ENCODE measurements at places on chromosomes 5 and 9.
A peak's percentile ranks its signal among the peaks of the same experiment; 100 is the strongest.

DNA sequence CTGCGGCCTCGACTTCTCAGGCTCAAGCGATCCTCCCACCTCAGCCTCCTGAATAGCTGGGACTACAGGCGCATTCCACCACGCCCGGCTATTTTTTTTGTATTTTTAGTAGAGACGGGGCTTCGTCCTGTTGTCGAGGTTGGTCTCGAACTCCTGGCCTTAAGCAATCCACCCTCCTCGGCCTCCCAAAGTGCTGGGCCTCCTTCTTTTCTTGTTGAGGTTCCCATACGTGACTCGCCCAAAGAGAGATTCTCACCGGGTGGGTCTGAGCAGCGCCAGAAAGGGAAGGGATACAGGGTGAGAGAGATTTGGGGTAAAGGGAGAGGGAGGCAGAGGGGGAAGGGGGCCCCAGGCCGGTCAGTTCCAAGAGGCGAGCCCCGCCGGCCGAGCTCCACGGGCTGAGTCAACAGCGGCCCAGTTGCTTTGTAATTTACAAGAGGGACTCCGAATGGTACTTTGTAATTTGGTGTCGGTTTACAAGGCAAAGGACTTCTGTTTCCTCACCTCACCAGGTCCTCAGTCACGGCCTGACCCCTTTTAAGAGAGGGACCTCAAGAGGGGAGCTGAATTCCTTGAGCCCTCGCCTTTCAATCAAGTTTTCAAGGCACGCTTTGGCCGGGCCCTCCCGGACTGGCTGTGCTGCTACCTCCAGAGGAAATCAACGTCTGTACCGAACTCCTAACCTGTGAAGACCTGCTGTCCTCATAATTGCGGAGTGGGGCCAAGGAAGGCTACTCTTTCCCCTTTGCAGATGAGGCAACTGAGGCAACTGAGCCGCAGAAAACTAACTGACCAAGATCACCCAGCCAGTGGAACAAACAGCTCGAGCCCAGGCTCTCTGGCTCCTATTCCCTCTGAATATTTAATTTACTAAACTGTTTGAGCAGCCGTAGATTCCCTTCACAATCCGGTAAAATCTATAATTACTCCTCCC lies 3.3 kb upstream of the DMRT2 start:
- DNase-seq = no peak

DNA sequence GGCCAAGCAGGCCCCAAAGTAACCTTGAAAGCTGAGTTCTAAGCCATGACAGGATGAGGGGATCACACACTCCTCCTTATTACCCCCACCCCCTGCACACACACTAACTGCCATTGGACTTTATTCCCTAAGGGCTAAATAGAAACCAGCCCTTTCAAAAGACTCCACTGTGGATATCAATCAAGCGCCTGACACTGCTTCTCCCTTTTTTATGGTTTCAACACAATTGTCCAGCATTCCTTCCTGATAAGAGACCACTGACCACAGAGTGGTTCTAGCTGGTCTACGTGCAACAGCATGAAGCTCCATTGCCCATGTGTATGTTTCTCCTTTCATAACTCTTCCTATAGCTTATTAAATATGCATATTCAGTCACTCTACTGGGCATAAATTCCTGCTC lies 34.7 kb downstream of the PAEP start:
- no peak for DNase-seq

- DNase-seq = no peak
These were observed 398.6 kb downstream of the PSAT1 start for GRCh38 chr9:78695519-78695918.

GRCh38 chr5:116862632-116863455 lies 288.2 kb upstream of the SEMA6A start:
- no peak for DNase-seq

DNA sequence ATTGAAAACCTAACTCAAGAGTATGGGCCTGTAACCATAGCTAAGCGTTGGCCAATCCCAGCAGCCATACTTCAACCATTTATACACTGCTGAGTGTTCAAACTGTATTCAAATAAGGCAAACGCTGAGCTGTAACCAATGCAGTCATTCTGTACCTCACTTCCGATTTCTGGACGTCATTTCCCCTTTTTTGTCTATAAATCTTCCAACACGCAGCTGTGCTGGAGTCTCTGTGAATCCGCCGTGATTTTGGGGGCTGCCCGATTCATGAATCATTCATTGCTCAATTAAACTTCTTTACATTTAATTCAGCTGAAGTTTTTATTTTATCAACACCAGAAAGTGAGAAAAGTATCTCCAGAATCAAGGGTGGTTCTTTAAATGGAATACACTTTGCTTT lies 31.7 kb downstream of the MTX3 start:
- no peak for DNase-seq

DNA sequence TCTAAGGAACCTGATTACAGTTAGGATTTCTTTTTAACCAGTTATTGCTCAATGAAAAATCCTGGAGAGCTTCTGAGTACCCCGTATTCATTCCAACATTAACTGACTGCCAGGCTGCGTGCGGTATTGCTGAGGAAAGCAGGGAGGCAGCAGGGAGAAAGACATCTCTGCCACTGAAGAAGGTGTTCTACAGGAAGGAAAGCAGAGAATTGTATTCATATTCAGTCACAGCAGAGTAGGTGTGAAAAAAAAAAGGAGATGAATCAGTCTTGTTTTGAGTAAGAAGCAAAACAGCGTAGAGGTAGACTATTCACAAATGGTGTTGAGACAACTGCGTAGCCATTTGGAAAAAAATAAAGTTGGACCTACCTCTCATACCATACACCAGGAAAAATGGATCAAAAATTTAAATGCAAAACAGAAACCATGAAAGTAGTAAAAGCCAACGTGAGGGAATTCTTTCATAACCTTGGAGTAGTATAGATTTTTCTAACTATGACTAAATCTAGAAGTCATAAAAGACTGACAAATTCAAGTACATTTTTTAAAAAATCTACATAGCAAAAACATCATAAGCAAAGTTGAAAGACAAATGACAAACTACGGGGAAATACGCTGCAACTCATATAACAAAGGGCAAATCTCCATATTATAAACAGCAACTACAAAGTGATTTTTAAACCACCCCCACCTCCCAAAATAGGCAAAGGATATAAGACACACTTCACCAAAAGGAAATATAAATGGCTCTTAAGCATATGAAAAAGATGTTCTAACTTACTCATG lies 9.9 kb upstream of the NR4A3 start:
- DNase-seq = no peak

- no peak for DNase-seq
These were observed 4.2 kb upstream of the PHF2 start for GRCh38 chr9:93572221-93572620.

GRCh38 chr5:50655810-50656205 lies 10.6 kb upstream of the PARP8 start:
- DNase-seq = no peak

GRCh38 chr9:100602342-100602801 lies 24.5 kb downstream of the CAVIN4 start:
- no peak for DNase-seq

DNA sequence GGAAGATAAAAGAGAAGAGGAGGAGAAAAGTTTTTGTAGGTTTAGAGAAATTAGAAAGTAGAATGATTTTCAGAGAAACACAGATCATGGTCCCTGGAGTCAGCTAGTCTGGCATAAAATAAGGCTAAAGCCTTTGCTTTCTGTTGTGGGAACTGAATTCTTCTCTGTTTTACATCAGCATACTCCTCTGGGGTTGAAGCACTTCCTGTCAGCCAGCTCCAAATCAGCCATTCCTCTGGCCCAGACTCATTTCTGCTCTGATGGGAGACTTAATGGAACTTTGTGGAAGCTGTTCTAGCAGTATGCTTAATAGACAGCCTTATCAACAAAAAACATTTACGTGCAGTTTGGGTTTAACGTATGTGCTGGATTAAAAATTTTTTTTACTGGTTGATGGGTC lies 143.2 kb downstream of the HMHB1 start:
- DNase-seq = no peak

DNA sequence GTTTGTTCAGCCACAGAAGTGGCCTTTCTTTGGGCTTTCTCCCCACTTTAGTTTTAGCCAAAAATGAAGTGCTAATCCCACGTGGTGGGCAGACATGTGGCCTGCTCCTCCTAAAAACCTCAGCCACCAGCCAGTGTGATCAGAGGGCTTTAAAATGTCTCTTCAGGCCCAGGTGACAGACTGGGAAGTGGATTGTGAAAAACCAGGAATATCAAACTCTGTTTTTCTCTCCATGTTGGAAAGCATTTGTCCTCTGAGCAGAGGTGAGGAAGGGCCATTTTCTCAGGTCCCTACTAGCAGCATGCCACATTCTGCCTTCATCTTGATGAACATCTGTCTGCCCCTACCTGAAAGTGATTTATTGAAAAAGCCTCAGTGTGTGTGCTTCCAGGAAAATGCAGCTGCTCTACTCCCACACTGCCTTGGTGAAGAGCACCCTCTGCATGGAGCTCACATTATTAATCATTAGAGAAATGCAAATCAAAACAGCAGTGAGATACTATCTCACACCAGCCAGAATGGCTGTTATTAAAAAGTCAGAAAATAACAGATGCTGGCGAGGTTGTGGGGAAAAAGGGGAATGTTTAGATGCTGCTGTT lies 181.2 kb upstream of the DMAC1 start:
- DNase-seq = no peak

GRCh38 chr9:134698587-134699342 lies 57.2 kb downstream of the COL5A1 start:
- peak; percentile 47 for DNase-seq

DNA sequence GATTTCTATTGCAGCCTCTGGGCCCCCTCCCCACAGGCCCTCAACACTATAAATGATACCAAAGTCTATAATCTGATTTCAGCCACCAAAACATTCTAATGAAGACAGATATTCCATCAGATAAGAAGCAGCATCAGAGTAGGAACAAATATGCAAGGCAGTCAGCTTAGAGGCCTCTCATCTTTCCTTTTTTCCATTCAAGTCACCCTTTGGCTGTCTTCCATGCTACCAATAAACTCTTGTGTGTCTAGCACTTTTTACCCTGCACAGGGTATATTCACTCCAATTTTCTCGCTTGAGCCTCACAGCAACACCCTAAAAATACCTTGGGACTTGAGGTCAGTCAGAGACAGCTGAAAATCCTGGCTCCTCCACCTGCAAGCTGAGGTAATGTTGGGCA lies 193.7 kb downstream of the BRINP1 start:
- no peak for DNase-seq

GRCh38 chr5:36040651-36041536 lies 25.8 kb downstream of the UGT3A2 start:
- DNase-seq = no peak

DNA sequence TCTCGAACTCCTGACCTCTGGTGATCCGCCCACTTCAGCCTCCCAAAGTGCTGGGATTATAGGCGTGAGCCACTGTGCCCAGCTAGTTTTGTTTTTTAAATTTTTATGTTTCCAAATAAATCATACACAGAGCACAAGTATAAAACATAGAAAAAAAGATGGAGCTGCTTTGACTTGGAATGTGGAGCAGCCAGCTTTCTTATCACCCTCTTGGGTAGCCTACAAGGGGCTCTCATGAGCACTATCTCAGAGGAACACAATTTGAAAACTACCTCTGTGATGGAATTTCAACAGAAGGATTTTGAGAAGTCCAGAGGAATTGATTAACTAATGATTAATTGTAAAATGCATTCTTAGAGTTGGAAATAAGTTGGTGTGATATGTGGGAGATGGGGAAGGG lies 45.9 kb downstream of the NSD1 start:
- DNase-seq = no peak

GRCh38 chr5:10595672-10596309 lies 31.9 kb downstream of the ANKRD33B start:
- DNase-seq = peak; percentile 28

DNA sequence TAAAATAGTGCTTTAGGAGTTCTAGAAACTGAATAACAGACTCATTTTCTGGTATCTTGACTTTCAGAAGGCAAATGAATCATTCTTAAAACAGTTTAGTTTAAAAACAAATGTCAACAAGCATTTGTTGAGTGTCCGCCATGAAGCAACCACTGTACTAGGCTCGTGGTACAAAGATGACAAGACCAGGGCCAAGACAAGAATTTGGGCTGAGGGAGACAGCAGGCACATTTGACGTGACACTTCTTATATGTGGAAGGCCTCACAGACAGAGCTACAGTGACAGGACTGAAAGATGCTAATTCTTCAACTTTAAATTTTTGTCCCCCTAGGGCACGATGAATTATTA lies 14.4 kb upstream of the ZNF131 start:
- DNase-seq = no peak

- DNase-seq = no peak
These were observed at the start of gene DMRT3 for GRCh38 chr9:976258-976942. TSS of gene DMRT3 (plus strand) at chr9:976655. CDS start at chr9:977002, 347 bp downstream.

DNA sequence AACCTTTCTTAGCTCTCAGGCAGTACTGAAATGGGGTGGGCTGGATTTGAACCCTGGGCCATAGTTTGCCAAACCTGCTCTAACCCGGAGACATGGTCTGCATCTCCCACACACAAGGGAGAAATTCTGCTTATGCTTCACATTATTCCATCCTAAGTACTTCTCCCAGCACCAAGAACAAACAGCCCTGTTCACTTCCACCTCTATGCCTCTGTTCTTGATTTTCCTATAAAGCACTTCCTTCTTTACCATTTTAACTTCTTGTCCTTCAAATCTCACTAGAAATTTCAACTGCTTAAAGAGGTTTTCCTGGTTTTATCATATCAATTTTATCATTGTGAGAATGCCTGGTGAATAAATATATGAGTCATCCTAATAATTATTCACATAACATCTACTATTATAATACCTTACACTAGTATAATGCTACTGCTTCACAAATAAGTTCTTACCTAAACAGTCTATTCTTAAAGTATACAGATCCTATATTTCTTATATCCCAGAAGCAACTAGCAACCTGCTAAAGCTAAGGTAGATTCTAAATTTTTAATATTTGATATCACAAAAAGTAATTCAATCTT lies 12.7 kb downstream of the FEM1C start:
- no peak for DNase-seq

GRCh38 chr5:38400365-38400764 lies 142.0 kb downstream of the EGFLAM start:
- DNase-seq = no peak

GRCh38 chr9:119451426-119451825 lies 82.2 kb upstream of the BRINP1 start:
- no peak for DNase-seq

DNA sequence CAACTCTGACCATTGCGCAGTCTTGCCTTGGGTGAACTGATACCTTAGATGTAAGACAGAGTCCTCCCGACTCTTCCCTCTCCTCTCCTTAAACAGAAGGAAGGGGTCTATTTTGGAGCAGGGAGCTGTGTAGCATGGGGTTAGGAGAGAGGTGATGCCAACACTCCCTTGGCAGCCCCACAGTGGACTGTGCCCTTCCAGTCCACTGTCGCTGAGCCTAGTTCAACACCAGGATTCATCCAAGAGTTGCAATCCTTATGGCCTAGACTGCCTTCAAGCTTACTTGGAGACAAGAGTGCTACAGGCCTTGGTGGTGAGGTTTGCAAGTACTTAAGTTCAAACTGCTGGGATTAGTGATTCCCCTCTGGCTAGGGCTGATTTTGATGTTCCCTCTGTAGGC lies 51.4 kb downstream of the NDUFAF2 start:
- DNase-seq = no peak

DNA sequence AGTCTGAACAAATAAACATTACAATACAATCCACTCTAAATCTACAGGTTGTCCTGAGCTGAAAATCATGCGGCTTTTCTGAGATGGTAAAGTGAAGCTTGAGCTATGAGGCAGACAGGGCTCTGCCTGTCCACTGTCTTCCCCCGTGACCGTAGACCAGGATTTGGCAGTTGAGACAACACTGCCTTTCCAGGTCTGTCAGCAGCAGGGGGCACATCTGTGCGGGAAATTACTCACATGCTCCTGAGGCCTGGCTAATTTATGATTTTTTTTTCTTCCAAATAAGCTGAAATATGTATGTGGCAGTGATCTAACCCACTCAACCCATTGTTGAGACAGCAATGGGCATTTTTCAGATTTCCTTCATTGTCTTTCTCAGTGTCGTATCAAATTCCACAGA lies 307.9 kb downstream of the FBXL7 start:
- no peak for DNase-seq

Measured in activated T-helper 2 cell treated with anti-CD3 and anti-CD28 coated beads, Interferon-gamma antibody, Interleukin-2, Interleukin-4, amounts not matched to agents 10 μg/mL and 5 μg/mL and 100 μg/mL, durations not matched to agents 14 hours and 24 hours and 36 hours (primary cell).